ENCODE measurements at places on chromosomes 11 and 22.

DNA sequence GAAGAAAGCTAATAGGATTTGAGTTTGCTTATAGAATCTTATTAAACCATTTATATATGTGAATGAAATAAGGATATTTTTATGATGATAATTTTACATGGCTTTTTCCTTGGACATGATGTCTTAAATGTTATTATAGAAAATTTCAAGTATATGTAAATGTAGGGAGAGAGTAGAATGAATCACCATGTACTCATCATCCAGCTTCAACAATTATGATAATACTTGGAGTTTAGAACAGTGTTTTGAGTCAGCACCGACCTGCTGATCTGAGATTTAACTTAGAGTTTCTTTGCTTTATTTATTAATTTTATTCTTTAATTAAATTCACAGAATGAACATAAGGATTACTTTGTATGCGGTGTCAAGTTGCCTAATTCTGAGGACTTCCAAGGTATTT, 193.5 kb downstream of the UVRAG start:
- DNase-seq, result peak; percentile 60

- no peak for DNase-seq
Measured at GRCh38 chr11:57735619-57736298, 5.5 kb upstream of the SELENOH start.

- no peak for DNase-seq
Measured at GRCh38 chr22:50418624-50419023, 56.2 kb downstream of the SBF1 start.

DNA sequence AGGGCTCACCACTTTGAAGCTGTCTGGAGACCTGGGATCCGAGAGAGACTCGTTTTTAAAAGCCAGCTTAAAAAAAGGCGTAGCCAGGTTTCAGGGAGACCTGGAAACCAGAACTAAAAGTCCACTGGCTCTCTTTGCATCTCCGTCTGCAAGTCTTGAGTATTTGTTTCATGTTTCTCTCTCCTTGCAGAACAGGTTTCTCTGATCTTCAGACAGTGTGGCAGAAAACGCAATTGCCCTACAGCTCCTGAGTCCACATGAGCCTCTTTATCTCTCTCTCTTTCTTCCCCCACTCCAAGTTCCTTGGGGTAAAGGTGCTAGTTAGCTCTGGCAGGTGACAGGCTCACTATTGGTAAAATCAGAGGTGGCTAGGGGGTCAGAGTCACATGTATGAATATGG, 67.0 kb upstream of the AMPD3 start:
- DNase-seq, result no peak

GRCh38 chr11:94111660-94112059, 17.0 kb upstream of the PANX1 start:
- DNase-seq, result no peak

- no peak for DNase-seq
Measured at GRCh38 chr11:14029440-14029839, 66.9 kb downstream of the SPON1 start.

GRCh38 chr11:134951305-134951700, 539.3 kb upstream of the B3GAT1 start:
- peak; percentile 80 for DNase-seq

DNA sequence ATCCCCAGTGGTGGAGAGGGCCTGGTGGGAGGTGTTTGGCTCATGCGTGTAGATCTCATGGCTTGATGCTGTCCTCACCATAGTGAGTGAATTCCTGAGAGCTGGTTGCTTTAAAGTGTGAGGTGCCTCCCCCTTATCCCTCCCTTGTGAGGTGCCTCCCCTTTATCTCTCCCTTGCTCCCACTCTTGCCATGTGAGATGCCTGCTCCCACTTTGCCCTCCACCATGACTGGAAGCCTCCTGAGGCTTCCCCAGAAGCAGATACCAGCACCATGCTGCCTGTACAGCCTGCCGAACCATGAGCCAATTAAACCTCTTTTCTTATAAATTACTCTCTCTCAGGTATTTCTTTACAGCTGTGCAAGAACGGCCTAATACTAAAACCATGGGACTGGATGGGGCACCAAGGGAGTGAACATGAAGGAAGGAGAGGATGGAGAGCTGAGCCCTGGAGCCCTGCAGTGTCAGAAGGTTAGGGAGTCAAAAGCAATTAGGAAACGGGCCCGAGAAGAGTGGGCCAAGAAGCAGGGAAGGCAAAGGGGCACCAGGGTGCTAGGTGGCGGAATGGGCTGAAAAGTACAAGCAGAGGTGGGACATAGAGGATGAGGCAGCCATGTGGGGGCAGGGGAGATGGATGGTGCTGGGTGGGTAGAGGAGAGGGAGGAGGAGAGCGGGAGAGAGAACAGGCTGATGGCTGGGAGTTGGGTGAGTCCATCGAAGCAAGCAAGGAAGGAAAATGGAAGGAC, 9.4 kb downstream of the IFITM10 start:
- DNase-seq, result no peak

GRCh38 chr11:60953781-60954180, 1.8 kb upstream of the SLC15A3 start:
- no peak for DNase-seq

DNA sequence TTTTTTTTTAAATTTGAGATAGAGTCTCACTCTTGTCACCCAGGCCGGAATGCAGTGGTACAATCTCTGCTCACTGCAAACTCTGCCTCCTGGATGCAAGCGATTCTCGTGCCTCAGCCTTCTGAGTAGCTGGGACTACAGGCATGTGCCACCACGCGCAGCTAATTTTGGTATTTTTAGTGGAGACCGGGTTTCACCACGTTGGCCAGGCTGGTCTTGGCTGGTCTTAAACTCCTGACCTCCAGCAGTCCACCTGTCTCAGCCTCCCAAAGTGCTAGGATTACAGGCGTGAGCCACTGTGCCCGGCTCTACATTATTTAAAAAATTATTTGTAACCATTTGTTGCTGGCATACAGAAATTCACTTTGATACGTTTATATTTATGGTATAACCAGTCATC, 18.6 kb downstream of the EP300 start:
- DNase-seq, result no peak

DNA sequence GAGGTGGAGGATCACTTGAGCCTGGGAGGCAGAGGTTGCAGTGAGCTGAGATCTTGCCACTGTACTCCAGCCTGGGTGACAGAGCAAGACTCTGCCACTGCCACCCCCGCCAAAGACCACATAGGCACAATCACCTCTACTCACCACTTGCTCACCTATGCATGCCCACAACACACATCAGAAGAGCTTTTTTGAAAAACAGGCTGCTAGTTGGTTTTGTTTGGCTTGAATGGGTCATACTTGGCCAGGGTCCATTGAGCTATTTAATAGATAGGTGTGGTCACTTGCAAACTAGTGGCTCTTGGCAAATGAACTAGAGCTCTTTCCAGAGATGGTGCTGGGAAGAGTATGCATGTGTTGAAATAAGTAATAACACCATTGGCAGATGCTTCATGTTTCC, 80.1 kb downstream of the EMSY start:
- DNase-seq, result peak; percentile 16

DNA sequence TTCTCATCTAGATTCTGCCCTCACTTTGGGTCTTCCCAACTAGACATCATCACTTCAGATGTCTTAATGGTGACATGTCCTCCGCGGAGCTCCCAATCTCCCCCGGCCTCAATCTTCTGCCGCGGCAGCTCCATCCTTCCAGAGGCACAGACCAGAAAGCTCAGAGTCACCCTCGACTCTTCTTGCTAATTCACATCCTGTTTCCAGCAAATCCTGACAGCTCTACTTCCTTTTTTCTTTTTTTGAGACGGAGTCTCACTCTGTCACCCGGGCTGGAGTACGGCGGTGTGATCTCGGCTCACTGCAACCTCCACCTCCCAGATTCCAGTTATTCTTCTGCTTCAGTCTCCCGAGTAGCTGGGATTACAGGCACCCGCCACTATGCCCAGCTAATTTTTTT, 54.5 kb downstream of the CACNG2 start:
- DNase-seq, result no peak

GRCh38 chr22:17581056-17581455, 17.8 kb downstream of the SLC25A18 start:
- no peak for DNase-seq

GRCh38 chr11:78197816-78198215, 9.1 kb downstream of the USP35 start:
- no peak for DNase-seq

GRCh38 chr11:20360650-20361049, 2.9 kb upstream of the HTATIP2 start:
- peak; percentile 39 for DNase-seq

DNA sequence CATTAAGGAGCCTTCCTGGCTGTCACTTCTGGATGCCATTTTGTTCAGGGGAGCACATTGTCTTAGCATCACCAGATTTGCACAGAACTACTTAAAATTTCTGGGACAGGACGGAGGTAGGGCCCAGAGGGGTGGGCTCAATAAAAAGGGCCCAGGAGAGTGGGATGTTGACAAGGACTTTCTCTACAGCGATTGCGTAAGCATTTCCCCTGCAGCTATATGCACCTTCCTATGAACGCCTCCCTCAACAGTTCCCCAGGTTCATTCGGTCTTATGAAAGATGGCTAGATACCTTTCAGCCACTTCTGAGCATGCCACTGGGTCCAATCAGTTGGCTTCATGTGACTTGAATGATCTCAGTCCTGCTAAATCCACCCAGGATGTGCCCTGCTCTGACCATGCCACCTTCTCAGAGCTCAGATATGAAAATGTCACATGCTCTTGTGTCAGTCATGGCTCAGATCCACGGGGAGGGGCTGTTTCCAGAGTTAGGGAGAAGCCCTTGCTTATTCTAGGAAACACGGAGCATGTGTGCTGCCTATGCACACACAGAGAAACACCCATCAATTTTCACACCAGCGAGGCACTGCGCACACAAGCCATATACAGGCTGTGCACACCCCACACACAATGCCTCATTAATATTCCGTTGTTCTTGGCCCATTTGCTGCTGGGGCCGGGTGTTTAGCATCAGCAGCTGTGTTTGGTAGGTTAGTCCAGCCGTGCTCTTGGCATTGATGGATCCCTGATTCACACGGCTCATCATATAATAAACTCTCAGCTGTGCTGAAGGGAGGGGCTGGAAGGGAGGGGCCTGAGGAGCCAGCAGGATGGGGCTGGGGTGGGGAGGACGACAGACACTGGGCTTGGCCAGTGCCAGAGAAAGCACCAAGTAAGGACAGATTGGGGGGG, 52.5 kb upstream of the NNMT start:
- no peak for DNase-seq

GRCh38 chr11:83827940-83828554, 541.9 kb upstream of the CCDC90B start:
- peak; percentile 58 for DNase-seq

GRCh38 chr22:39646398-39647063, 76.0 kb downstream of the CACNA1I start:
- no peak for DNase-seq

DNA sequence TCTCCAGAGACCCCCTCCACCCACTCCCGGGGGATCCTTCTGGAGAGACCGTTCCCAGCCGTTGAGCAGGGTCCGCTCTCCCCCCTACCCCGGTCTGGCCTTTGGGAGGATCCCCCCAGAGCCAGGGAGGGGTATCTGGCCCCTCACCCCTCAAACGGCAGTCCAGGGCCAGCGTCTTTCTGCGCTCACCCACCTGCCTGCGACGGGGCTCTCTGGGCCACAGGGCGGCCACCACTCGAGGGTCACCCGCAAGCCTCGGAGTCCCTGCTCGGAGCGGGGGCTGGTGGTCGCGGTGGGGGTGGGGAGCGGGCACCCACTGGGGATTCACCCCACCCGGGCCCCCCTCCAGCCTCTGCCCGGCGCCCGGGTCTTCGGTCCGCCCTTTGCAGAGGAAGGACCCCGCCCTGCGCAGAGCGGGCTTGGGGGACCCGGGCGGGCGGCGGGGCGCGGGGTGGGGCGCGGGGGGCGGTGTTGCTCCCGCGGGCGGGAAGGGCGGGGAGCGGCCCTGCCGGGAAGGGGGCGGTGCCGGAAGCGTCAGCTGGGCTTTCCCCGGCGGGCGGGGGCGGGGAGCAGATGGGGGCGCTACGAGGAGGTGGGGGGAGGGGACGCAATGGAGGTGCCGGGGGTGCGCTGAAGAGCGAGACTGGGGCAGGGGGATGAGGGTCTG, 16.6 kb downstream of the CRELD2 start:
- peak; percentile 70 for DNase-seq

GRCh38 chr22:25361899-25362214, 142.4 kb downstream of the CRYBB2 start:
- DNase-seq, result no peak

- DNase-seq, result no peak
Measured at GRCh38 chr11:101369835-101370234, 214.0 kb downstream of the TRPC6 start.

DNA sequence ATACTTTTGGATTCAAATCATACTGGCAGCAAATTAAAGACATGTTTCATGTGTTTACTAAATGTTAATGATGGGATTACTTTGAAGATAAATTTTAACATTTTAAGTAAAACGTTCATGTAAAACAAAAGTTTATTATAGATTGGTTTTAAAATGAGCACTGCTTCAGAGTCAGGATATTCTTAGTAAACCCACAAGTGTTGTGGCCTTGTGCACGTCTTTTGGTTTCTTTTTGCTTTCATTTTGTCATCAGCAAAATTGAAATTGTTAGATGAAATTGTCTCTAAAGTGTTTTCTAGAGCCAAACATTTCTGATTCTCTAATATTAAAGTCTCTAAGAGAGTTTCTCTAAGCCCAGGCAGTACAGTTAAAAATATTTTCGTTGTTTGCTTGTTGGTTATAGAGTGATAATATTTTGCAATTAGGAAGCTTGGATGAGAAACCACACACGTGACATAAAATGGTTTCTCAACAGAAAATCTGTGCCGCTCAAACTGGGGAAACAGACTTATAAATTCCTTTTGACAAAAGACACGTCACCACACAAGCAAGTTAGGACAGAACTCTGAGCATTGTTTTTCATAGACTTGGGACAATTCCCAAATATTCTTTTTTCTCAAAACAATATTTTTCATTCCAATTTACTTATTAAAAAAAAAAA, 164.4 kb downstream of the TEAD1 start:
- peak; percentile 71 for DNase-seq

- no peak for DNase-seq
Measured at GRCh38 chr11:90318651-90319050, 95.8 kb upstream of the CHORDC1 start.

DNA sequence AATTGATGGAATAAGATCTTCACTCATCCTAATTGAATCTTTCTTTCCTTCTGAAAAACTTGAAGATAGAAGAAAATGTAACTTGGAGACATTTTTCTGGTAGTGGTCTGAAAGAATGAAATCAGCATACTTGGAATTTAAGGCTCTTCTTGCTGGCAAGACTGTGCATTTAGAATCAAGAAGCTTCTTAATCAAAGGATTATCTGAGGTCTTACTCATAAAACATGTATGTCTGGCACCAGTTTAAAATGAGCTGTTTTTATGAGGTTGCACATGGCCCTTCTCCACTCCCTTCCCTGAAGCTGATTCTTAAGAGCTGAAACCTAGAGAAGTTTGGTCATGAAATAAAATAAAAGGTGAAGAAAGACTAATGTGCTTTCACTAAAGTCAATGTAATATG, 77.3 kb downstream of the ARHGEF12 start:
- DNase-seq, result peak; percentile 87

DNA sequence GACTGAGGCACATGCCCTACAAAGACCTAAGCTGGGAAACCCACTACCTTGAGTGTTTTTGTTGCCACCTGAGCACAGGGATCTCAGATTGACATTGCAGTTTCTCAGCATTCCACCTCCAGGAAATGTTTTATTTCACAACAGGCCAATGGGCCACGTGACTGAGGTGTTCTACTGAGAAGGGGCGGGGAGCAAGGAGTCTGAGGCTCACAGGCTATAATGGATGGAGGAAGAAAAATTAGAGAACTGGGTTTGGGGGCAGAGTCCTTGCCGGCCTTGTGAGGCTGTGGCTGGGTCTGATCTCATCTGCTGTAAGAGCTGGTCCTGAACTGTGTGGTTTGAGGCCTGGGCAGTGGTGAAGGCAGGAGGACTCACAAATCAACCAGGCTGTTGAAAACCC, 40.7 kb downstream of the ZNF202 start:
- no peak for DNase-seq
